ENCODE measurements at places on chromosomes 6 and 20.

GRCh38 chr6:31058128-31058894, 48.0 kb downstream of the MUC22 start:
- DNase-seq, result no peak

- DNase-seq, result no peak
Measured at GRCh38 chr20:8032499-8032898, 12.9 kb upstream of the TMX4 start.

- no peak for DNase-seq
Measured at GRCh38 chr6:161225681-161226008, 48.2 kb downstream of the AGPAT4 start.

GRCh38 chr6:116036075-116036773, 24.5 kb downstream of the FRK start:
- DNase-seq, result no peak

- DNase-seq, result no peak
Measured at GRCh38 chr6:153590411-153590810, 448.6 kb upstream of the OPRM1 start.

- no peak for DNase-seq
Measured at GRCh38 chr20:5482791-5483190, 166.0 kb upstream of the PROKR2 start.

DNA sequence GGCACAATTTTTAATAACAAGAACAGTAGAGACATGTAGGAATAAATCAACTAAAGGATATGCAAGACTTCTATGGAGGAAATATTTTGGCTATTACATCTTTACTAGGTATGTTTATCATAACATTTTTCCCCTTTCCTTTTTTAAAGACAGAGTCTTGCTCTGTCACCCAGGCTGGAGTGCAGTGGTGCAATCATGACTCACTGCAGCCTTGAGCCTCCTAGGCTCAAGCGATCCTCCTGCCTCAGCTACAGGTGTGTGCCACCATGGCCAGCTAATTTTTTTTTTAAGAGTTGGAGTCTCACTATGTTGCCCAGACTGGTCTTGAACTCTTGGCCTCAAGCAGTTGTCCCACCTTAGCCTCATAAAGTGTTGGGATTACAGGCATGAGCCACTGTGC, 37.0 kb downstream of the AKAP7 start:
- no peak for DNase-seq

DNA sequence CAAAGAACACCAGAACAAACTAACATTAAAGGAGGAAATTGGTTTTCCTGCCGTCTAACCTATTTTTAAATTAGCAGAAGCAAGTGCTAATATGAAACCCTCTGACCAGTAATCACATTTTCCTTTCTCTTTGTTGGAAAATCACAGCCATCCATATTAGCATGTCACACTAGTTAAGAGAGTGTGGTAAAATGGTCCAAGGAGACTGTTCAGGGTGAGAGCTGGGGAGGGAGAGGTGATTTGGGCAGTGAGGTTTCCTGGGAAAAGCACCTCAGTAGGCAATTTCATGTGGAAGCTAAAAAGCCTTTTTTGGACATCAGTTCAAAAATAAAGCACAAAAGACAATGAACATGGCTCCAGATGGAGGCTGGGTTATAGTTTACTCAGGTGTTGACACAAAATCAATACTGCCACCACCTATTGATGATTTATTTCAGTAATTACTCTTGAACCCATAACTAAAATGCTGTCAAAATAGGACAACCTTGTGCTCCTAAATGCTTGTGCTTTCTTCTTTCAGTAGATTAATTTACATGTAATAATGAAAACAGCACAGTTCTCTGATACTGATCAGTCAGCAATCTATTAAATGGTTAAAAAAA, 333.2 kb downstream of the SAMD5 start:
- DNase-seq, result no peak
